ENCODE measurements at places on chromosomes 2 and 18.

DNA sequence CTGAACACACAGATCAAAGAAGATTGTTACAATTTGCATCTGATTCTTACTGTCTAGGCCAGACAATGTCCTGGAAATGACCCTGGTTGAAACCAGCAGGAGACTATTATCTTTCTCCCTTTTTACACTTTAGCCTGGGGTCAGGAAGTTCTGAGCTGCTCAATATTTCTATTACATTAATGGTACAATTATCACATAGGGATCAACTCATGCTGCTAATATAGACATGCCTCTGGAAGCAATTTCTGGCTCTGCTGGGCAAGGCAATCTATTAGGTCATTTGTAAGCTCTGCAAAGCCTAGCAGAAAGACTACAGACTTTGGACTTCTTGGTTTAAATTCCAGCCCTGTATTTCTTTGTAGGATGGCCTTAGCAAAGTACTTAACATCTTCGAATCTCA is 205.3 kb downstream of the LRP1B start:
- DNase-seq: no peak

DNA sequence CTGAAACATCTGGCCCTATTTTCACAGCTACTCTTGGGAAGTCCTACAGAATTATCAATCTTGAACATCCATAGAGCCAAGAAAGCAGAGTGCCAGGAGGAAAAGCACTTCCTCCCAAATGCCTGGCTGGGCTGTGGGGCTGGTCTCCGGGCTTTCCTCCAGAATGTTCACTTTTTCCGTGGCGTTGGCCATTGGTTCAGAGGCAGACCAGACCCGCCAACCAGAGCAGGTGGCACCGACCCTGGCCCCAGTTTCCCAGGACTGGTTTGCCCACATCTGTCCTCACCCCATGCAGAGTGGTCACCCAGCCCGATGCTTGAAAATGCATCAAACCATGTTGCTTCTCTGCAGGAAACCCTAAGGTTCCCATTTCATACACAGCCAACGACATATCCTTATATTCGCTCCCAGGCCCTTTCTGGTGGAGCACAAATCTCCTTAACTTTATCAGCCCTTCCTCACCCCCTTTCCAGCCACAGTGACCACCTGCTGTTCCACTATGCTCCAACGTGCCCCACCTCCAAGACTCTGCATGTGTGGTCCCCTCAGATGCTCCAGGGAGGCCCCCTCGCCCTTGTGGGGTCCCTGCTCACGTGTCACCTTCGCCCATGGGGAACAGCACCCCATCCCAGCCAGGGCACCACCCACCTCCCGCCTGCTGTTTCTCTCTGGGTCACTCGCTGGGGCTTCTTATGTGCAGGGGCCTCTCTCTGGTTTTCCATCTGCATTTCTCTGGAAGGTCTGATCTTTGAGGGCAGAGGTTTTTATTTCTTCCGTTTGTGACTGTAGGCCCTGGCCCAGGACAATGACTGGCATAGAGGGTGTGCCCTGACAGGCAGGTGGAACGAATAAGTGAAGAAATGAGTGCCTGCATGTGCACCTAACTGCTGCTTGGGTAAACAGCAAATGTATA is 92.9 kb downstream of the PXDN start:
- no peak for DNase-seq

DNA sequence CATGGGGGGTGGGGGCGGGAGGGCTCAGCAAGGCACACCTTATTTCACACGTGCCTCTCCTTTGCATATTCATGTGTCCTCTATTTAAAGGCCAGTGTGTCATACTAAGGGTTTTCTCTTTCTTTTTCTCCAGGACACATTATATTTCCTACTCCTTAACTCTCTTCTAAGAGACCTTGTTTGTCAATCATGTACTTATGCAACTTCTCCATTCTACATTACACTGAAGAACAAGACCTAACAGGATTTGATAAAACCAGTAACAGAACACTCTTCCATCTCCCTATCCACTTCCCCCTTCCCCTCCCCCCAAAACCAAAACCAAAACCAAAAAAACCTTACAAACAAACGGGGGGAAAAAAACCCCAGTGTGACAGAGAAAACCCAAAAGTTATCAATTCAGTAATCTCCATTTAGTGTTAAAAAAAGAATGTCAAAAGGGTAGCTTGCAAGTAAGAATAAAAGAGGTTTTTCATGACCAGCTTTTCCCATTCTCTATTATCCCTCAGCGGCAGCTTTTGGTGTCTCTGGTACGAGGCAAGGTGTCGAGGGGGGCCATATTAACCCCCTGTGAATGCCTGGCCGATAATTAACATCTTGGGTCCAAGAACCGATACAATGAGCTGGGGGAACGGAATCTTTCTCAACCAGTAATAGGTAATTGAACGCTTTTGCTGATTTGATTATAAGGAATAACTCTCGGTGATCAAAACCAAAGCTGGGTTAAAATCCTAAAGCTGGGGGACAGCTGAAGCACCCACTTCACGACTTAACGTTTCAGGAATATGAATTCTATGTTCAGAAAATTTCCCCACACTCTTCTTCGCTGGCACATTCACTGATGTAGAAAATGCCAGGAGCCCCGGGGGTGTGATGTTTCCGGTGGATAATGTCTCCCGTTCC is 191.0 kb upstream of the TCF4 start:
- peak; percentile 60 for DNase-seq

DNA sequence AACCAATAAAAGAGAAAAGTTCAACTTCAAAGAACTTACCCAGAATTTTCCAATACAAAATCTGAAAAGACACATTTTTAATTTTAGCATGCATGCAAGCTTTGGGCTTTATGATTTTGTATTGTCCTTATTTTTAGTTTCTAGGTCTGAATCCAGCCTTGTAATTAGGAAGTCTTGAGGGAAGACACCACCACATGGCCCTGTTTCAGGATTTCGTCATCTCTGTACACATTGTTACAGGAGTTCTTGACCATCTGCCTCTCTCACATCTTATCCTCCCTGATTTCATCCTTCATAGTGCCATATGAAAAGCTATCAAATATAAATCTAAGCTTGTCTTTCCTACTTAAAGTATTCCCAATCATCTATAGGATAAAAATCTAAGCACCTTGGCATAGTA is 176.1 kb downstream of the TXNL1 start:
- no peak for DNase-seq

DNA sequence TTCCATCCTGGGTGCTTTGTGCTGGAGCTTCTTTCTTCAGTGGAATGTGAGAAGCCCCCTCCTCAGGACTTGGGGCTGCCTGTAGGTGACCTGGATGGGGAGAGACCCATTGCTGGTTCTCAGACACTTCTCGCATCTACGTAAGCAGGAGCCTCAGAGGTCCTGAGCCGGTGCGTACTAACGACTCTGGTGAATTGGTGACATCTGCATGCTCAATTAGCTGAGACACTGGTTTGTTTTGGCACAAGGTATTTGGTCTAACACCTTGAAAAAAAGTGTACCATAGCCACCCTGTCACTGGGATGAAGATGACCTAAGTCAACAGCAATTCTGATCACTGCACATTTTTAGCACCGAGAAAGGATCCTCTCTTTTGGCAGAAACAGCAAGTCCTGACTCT is 57.7 kb downstream of the LRRC30 start:
- DNase-seq: no peak

GRCh38 chr2:205405752-205406151 is 276.5 kb upstream of the NRP2 start:
- peak; percentile 56 for DNase-seq

GRCh38 chr2:164068063-164068462 is 332.3 kb upstream of the FIGN start:
- no peak for DNase-seq

- DNase-seq: no peak
Observed at GRCh38 chr2:216539791-216540241, 41.2 kb downstream of the RPL37A start.

- no peak for DNase-seq
Observed at GRCh38 chr2:143175438-143175837, 46.2 kb downstream of the ARHGAP15 start.

- DNase-seq: no peak
Observed at GRCh38 chr18:49476664-49477411, 10.2 kb downstream of the C18orf32 start.

DNA sequence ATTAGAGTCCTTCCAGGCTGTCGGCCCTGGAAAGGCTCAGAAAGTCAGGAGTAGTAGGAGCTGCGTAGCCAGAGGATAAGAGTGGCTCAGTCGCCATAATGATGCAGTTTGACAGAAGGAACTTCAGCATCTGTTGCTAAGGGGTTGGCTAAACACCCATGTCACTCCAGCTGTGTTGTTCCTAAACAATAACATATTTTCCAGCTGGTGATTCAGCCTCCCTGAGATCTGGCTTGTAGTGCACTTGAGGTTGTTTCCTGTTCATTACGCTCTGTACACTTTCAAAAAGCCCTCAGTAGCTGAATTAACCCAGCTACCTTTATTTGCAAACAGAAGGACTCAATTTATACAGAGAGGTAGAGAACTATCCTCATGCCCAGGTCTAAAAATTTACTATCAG is 39.7 kb upstream of the EPAS1 start:
- peak; percentile 38 for DNase-seq

DNA sequence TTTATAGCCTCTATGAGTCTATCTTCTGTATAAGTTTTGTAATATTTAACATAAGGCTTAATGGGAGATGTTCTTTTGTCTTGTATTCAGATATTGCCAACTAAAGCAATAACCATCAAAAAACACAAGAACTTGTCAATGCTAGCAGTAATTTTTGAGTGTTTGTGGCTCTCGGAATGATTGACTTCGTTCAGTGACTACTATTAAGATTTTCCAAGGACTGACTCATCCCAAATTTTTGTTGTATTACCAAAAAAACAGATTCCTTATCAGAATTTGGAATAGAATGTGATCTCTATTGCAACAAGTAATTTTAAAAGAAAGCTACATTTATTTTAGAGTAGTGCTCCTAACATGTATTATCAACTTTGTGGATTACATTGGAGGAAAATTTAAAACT is 8.1 kb downstream of the NABP1 start:
- no peak for DNase-seq

- no peak for DNase-seq
Observed at GRCh38 chr2:207655000-207655399, 29.8 kb upstream of the METTL21A start.

- DNase-seq: no peak
Observed at GRCh38 chr2:224405412-224405811, 3.5 kb upstream of the FAM124B start.

DNA sequence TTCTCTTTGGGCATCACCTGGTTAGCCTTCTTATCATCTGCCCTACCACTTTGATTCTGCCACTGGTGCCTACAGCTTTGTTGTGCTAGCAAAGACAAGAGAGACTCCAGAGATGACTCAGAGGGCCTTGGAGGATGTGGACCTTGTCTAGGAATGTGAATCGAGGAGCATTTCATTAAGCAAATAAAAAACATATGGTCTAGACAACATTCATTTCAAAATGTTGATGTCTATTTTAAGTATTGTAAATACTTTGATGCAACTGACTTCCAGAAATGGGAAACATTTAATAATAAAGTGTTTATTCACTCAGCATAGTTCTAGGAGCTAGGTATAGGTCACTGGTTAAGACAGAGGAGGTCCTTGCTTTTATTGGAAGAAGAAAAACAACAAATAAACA is 195.5 kb downstream of the CDCA7 start:
- DNase-seq: no peak

DNA sequence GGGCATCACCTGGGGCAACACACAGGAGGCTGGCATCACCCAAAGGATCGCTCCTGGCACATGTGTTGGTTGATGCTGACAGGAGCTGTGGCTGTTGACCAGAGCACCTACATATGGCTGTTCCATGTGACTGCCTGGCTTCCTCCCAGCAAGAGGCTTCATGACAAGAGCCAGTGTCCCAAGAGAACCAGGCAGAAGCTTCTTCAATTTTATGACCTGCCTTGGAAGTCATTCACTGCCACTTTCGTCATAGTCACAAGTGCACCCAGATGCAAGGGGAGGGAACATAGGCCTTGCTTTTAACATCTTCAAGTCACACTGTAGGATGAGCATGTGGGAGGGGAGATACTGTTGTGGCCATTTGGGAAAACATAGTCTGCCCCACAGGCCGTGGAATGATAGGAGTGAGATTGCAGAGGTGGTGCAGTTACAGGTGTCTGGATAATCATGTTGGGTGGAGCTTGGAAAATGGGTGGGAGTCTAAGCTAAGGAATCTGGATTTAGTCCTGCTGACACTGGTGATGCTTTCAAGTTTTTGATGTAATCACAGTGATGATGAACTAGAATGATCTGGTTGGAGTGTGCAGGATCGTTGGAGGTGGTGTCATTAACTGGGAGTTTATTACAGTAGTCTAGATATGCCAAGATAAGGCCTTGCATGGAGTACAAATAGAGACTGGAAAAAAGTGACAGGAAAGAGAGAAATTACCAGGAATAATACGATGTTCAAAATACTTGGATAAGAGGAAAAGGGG is 107.0 kb downstream of the RAPGEF4 start:
- no peak for DNase-seq

GRCh38 chr18:46215902-46216723 is 111.9 kb downstream of the HAUS1 start:
- no peak for DNase-seq

DNA sequence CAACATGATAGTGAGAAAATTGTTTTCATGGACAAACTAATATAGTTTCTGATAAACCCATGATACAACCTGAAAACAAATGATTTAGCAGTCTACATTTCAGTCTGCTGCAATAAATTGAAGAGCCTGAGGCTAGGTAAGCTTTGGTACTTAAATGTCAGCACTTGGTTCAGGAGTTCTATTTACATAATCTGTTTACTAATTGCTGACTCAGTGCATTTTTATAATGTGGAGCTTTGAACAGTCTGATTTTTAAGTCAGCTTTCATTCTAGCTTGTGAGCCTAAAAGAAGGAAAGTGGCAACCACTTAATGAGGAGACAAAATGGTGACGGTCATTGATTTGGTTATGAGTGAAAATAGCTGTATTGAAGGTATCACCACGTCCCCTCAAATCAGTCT is 488.6 kb downstream of the CPS1 start:
- DNase-seq: no peak

GRCh38 chr2:230912724-230913123 is 12.3 kb downstream of the GPR55 start:
- DNase-seq: no peak

DNA sequence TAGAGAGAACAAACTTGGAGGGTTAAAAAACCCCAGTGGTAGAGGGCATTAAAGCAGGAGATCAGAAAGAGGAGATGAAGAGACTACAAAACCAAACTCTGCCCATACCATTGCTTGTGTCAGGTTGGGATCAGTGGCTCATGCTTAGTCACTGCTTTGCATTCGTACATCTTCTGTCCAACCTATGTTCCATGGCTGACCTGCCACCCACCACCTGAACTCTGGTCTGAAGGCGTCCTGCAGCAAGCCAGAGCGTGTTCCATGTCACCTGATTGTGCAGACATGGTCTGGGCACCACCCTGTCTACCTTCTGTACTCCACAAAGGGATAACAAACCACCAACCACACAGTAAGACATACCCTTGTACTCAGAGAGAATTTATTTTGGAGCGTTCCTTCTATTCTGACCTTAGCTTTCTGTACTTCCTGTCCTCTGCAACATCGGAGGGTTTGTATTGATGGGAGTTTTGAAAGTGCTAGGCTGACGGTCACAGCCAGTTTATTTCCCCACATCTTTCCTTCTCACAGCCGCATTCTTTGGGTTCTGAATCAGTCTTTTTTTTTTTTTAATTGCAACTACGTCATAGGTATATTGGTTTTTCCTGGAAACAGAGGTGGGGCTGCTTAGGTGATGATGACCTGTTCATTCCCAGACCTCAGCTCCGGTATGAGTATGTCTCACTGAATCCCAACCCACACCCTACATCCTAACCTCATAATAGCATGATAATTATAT is 88.3 kb downstream of the SOWAHC start:
- no peak for DNase-seq
